ENCODE measurements at places on chromosomes 16 and 17.

- DNase-seq: no peak
These were observed 167.8 kb downstream of the KATNIP start for GRCh38 chr16:27717726-27718125.

DNA sequence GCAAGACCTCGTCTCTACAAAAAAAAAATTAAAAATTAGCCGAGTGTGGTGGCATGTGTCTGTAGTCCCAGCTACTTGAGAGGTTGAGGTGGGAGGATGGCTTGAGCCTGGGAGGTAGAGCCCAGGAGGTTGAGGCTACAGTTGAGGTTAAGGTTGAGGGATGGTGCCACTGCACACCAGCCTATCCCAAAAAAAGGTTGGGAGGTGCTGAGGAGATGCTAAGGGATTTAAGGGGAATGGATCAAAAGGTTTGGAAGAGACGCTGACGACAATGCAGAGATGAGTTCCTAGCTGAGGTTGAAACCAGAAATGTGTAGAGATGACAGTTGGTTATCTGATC lies 4.7 kb upstream of the NSMCE1 start:
- DNase-seq: no peak

DNA sequence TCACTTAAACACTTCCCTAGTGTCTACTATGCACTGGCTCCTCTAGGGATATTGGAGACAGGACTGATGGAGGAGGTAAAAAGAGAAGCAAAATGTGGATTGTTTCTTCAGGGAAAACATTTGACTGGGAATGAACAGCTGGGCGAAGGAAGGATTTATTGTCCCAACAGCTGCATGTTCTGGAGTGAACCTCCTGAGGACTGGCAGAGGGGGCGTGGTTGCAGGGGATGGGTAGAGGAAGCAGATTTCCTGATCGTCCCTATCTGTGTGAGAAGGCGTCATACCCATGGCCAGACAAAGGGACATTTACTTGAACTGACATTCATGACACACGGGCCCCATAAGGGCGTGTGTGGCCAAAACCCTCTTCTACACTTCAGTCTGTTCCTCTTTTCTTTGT lies 321.5 kb downstream of the MAP2K4 start:
- no peak for DNase-seq

DNA sequence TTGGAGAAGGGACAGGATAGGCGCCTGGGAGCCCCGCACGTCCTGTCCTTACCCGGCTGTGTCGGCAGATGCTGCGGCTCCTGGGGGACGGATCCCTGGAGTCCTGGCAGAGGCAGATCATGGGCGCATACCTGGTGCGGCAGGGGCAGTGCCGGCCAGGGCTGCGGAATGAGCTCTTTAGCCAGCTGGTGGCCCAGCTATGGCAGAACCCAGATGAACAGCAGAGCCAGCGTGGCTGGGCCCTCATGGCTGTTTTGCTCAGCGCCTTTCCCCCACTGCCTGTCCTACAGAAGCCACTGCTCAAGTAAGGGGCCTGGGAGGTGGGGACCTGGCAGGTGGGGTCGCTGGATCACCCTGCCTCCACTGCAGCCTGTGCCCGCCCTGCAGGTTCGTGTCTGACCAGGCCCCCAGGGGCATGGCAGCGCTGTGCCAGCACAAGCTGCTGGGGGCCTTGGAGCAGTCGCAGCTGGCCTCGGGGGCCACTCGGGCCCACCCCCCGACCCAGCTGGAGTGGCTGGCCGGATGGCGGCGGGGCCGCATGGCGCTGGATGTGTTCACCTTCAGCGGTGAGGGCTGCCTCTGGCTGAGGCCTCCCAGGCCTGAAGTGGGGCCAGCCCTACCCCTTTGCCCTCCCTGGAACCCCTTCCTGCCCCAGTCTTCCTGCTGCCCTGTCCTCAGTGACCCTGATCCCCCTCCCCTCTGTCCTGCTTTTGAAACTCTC lies 20.2 kb upstream of the SMIM5 start:
- DNase-seq: no peak

DNA sequence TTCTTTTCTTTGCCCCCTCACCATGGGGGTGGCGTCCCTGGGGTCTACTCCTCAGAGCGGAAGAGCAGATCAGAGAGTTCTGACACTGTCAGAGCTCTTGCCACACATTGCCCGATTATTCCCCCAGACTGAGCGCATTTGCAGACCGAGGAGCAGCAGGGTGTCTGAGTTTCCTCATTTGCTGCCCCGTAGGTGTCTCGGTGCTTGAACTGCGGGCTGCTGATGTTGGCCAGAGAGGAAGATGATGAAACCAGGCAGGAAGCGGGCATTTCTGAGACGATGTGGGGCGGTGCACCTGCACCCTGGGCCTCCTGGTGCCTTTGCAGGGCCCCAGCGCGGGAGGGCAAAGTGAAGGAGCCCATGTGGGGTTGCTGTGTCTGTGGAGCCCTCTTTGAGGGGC lies 55.2 kb downstream of the ARSG start:
- no peak for DNase-seq

DNA sequence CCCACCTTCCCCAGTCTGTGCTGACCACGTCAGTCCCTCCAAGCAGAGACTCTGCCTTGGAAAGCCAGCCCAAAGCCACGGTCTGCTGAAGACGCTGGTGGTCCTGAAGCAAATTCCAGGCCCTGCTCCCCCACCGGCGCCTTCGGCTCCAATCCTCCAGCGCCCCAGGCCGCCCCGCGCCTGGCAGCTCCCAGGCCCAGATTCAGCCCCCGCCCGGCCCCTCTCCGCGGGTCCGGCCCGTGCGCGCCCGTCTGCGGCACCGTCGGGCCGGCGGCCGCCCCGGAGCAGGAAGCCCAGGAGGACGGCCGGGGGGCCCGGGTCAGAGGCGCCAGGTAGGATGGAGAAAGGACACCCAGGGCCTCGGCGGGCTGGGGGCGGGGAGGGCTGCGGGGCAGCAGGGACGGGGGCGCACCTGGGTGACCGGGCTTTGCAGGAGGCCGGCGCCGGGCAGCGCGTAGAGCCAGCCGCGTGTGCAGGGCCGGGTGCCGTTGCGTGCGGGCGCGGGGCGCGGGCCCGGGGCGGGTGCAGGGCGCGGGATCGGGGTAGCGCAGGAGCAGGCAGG lies 594 bp upstream of the SLC22A31 start:
- no peak for DNase-seq

GRCh38 chr16:80380514-80380913 lies 160.3 kb upstream of the DYNLRB2 start:
- DNase-seq: no peak

GRCh38 chr16:79437764-79438751 lies 162.5 kb downstream of the MAF start:
- no peak for DNase-seq

DNA sequence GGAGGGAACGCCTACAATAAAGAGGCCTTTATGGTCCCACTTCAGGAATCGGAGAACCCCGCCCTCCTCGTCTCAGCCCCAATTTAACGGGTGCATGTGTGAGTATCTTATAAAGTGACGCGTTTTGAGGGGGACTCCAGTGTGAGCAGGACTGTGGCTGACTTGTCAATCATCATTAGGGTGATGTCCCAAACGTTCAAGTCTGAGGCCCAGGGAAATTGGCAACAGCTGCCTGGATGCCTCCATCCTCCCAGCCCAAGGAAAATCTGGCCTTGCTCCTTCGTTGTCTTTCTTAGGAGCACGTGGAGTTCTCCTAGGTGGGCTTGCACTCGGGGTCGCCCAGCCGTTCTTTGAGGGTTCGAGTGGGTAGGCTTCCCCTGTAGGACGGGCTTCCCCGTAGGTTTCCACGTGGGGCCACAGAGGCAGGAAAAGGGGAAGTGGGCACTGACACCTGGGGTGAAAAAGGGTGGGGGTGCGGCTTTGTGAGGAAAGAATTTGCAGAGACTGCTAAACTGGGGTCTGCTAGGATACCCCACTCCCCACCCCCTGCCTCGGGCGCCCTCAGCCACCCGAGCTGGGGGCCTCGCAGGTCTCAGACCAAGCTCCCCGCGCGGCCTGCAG lies 561 bp upstream of the HERPUD1 start:
- no peak for DNase-seq

GRCh38 chr16:9607515-9608230 lies 516.2 kb downstream of the HAPSTR1 start:
- DNase-seq: no peak

DNA sequence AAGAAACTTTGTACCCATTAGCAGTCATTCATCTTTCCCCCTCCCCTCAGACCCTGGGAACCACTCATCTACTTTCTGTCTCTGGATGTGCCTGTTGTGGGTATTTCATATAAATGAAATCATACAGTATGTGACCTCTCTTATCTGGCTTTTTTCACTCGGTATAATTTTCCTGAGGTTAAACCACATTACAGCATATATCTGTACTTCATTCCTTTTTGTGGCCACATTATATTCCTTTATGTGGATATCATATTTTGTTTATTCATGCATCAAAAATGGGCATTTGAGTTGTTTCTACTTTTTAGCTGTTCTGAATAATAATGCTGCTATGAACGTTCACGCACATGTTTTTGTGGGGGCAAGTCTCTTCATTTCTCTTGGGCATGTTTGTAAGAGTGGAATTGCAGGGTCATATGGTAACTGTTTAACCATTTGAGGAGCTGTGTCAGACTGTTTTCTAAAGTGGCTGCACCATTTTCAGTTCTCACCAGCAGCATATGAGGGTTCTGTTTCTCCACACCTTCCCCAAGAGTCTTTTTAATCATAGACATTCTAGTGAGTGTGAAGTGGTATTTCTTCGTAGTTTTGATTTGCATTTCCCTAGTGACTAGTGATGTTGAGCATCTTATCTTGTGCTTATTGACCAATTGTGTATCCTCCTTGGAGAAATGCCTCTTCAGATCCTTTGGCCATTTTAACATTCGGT lies 3.8 kb downstream of the SNX29 start:
- no peak for DNase-seq

GRCh38 chr17:59175076-59175475 lies 19.5 kb downstream of the PRR11 start:
- no peak for DNase-seq

DNA sequence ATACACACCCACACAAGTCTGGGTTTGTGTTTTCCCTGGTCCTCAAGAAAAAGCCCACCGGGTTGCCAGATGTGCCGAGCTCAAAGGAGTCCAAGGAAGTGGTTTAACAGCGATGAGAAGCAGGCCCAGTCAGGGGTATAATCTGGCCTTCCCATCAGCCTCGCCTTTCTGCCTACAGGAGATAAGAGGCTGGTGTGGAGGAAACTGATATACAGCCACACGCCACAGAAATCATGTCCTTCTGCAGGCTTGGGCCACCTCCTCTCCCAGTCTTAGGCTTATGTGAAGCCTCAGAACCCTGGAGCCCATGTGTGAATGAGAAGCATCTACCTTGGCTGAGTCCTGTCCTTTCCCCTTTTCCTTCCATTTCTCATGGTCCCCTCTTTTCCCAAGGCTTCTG lies 43.6 kb upstream of the MMP2 start:
- DNase-seq: no peak

DNA sequence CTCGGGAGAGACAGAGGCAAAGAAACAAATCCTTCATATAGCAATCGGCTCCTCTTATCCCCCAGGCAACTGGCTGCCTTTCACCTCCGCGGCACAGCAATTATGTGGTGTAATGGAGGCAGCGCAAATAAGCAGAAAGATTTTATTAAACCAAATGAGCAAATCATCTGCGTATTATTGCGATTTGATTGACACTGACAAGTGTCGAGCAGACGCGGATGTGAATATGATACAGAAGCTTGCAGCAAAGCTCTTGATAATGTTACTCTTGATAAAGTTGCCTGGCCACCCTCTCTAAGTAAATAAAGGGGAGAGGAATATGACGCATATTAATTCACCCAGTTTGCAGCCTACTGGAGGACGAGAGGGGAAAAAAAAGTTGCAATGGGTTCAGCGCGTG lies 26.5 kb upstream of the AKTIP start:
- DNase-seq: no peak

GRCh38 chr16:58684001-58684353 lies 593 bp downstream of the SLC38A7 start:
- DNase-seq: no peak

DNA sequence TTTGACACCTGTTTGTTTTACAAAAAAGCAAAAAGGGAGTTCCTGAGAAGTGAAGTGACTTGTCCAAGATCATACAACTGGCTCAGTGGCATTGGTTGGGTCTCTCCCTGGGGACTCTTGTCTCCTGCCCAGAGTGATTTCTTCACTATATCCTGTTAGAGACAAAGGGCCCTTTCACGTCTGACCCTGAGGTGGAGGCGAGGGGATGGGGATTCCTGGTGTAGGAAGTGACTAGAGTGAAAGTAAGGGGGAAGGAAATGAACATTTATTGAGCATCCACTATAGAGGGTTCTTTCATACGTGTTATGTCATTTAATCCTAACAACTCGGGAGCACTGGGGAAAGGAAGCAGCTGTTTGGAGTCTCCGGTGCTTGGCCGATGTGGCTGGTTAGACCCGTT lies 9.0 kb downstream of the ITGB3 start:
- no peak for DNase-seq

DNA sequence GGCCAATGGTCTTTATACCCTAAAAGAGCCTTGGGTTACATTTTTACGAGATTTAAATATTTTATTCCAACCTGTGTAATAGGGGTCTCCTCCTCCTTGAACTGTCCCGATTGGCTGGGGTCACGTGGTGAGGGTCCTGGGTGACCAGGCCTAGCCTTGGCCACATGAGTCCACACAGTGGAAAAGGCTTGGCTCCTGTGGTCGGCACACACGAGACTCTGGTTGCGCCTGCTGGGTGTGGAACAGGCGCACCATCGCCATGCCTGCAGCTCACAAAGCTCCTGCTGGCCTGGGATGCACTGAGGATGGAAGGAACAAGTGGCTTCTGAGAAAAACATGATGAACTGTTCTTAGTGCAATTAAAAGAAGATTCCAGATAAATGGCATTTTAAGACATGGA lies 103.9 kb upstream of the ZNF750 start:
- DNase-seq: no peak

DNA sequence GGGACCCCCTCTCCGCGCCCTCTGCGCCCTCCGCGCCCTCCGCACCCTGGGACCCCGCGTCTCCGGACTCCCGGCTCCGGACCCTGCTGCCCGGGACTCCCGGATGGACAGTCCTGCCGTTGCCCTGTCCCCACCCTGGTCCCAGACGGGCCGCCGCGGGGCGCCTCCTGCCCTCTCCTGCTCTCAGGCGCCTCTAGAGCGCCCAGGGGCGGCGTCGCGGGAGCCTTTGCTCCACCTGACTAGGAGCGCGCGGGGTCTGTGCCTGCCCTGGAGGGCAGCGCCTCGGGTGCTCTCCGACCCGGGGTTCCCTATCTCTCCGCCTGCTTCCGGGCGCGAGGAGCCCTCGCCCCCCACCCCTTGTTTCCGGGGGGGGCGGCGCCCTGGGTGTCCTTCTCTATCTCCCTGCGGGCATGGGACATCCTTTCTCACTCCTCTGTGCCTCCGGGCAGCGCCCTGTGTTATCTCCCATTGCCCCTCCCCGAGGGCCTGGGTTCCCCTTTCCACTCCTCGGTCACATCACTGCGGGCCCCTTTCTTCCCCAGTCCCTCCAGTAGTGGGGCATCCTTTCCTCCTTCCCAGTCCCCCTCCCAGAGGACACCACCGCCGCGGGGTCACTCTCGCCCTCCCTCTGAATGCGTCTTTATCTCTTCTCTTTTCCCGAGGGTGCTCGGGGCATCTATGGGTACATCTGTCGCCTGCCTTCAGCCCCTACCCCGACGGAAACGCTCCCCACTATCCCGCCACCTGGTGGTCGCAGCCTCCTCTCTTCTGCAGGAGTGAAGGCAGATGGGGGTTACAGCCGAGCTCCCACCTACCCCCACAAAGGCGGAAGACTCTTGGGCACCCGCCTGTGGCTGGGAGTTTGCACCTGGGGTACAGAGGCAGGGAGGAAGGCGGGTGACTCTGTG lies 875 bp downstream of the PRKCB start:
- no peak for DNase-seq
